ENCODE measurements at places on chromosomes 1 and 21. TPM values are rescaled to one million over a fixed set of nuclear protein-coding genes. Genes with fewer than 3 reads are reported as not detected.

DNA sequence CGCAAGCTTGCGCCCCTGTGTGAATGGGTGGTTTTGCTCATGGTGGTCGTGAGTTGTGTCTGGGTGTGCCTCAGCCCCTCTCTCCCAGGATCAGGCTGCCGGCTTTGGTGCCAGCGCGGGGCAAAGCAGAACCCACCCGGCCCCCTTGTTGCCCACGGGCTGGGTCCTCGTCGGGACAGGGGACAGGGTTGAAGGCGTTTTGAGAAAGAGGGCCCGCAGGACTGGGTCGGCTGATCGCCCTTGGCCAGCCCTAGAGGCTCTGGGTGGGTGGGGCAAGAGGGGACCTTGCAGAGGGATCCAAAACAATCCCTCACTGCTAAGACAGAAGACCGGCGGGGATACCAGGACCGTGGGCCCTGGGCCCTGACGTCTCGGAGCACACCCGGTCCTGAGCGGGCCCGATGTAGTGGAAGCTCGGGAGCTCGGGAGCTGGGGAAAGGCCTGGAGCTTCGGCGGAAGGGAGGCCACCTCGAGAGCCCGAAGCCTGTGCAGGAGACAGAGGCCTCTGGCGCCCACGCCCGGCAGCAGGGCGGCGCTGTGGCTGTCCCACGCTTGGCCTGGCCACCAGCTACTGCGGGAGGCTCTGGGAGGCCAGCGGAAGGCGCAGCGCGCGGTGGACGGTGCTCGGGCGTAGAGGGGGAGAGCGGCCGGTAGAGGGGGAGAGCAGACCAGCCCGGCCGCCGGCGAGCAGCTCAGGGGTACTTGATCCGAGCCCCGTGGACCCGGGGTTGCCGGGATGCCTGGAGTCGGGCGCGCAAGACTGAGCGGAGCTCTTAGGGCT is 2.8 kb upstream of the ZNF678 start:
- peaks cover 30% of the 10 kb centered on the region for H3K27me3 ChIP-seq
- H3K4me1 ChIP-seq: peaks cover 27% of the 10 kb centered on the region
- H3K4me3 ChIP-seq: no peak overlapping the region
- H3K27ac ChIP-seq: no peak overlapping the region
- H3K36me3 ChIP-seq: peaks cover 4% of the 10 kb centered on the region

- H3K36me3 ChIP-seq: peaks cover 38% of the 10 kb centered on the region
- H3K27ac ChIP-seq: no peak overlapping the region
- H3K4me1 ChIP-seq: peaks cover 34% of the 10 kb centered on the region
- no peak overlapping the region for H3K4me3 ChIP-seq
- DNase-seq: no peak
Observed at GRCh38 chr1:42926235-42926878, 32.3 kb downstream of the SLC2A1 start.

DNA sequence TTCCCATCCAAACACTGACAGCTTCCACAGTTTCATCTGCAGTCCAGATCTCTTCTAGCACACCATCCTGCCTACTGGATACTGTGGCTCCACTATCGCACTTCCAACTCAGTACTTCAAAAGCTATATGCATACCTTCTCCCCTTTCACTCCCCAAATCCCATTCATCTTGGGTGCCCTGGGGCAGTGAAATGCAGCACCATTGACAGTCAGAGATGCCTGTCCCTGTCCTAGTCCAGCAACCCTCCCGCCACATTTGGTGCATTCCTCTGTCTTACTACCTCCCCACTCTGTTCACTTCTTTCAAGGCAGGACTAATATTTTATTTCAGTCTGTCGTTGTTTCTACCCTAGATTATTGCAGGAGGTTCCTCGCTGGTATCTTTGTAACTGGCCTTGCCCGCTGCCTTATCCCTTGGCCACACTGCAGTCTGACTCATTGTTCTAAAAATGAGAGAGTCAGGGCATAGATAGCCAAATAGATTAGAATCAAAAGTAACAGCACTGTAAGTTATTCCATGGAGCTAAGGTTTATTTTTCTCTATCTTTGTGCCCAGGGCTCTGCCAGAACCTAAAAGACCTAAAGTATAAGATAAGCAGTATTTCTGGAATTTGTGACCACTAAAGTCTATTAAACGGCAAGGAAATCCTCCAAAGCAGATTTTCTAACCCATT is 96.7 kb downstream of the ESRRG start:
- no peaks in the 10 kb centered on the region for H3K27me3 ChIP-seq
- no peak overlapping the region for H3K27ac ChIP-seq
- no peak overlapping the region for H3K4me3 ChIP-seq
- no peak for DNase-seq

DNA sequence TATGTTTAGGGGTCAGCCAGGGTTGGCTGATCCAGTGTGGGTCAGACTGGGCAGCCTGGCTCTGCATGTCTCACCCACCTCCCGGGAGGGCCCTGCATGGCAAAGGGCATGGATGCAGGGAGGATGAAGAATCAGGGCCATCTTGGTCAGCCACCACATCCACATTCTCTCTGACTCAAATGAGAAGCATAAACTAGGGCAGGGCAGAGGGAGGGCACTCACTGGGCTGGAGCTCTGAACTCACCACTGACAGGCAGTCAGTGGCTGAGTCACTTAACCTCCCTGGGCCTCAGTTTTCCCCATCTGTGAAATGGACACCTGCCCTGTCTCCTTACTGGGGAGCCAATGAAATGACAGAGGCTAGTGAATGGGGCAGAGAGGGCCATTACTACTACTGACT is 4.3 kb upstream of the CELA2A start:
- H3K4me1 ChIP-seq: no peaks in the 10 kb centered on the region
- no peaks in the 10 kb centered on the region for H3K36me3 ChIP-seq
- no peak overlapping the region for H3K4me3 ChIP-seq
- no peaks in the 10 kb centered on the region for H3K27me3 ChIP-seq
- DNase-seq: no peak

Gene DESI2
- 31.7 TPM for total RNA-seq

Gene SMPDL3B
- total RNA-seq: 0.52 TPM

Gene IRF6
- 0.48 TPM for total RNA-seq

Gene ELAPOR1
- total RNA-seq: 5.4 TPM
